ENCODE measurements at places on chromosomes 3 and 15.

- no peak for DNase-seq
Observed at GRCh38 chr3:121970047-121970446, 52.0 kb downstream of the ILDR1 start.

DNA sequence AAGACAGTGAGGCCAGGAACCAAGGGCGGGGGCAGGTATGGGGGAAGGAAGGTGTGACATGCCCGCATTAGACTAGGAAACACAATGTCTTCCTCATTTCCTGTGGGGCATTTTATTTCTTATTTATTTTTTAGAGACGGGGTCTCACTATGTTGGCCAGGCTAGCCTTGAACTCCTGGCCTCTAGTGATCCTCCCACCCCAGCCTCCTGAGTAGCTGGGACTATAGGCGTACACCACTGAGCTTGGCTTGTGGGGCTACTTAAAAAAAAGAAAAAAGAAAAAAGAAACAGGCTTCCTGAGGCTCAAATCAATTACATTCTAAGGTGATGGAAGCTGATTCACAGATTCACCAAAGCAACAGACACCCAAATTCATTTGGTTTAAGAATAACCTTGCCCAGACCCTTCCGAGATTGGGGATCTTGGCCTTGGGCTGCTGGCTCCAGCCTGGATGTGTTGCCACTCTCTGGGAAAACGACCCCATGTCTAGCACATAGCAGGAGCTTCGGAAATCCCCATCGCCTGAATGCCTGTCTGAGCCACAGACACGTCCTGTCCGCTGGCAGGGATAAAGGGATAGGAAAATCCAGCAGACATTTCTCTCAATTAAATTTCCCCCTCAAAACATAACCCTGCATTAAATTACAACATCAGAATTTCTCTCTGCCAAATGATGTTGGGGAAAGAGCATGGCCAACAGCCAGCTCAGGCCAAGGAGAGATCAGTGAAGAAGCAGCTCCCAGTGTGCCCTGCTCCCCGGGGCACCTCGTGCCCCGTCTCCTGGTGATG lies 13.0 kb downstream of the CPN2 start:
- DNase-seq = no peak

GRCh38 chr3:128001576-128001975 lies 50.7 kb upstream of the SEC61A1 start:
- DNase-seq = peak; percentile 7

- DNase-seq = no peak
Observed at GRCh38 chr3:39388741-39389248, 5.6 kb downstream of the SLC25A38 start.

GRCh38 chr15:85116494-85116893 lies 134.8 kb downstream of the PDE8A start:
- no peak for DNase-seq

DNA sequence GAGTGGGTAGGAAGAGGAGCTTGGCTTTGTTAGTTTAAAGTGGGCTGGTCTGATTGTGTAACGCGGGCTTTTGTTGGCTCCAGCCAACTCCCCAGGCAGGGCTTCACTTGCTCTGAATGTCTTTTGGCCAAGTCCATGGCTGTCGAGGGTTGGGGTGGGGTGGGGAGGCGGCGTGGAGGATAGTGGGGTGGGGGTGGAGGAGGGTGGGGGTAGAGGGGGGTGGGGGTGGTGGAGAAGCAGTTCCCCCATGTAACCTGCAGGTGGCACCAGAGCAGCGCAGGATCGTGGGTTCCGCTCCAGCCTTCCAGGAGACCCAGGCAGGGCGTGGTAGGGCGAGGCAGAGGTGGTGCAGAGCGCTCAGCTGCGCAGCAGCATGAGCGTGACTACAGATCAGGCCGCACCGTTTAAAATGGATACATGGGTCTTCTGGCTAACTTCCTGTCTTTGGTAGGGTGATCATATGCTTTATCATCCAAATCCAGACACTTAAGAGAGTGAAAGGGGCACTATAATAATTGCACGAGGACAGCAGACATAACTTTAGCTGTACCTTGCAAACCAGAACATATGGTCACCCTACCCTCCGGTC lies 28.3 kb downstream of the GOLGA6A start:
- DNase-seq = peak; percentile 75

DNA sequence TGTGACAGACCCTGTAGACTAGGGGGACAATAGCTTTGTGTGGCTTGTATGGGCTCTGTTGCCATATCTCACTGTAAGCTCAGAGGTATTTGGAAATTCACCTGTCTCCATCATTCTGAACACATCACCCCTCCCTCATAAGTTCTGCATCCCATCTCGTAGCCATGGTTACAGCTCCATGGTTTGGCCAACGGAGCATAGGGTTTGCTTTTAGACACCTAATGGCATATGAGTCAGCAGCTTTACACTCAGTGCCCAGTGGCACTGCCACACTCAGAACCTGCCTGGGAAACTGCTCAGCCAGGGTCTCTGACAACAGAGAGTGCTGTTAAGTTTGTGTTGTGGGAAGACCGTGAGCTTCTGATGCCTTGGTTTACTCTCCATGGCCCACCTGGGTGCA lies 67.3 kb downstream of the CCK start:
- DNase-seq = no peak

DNA sequence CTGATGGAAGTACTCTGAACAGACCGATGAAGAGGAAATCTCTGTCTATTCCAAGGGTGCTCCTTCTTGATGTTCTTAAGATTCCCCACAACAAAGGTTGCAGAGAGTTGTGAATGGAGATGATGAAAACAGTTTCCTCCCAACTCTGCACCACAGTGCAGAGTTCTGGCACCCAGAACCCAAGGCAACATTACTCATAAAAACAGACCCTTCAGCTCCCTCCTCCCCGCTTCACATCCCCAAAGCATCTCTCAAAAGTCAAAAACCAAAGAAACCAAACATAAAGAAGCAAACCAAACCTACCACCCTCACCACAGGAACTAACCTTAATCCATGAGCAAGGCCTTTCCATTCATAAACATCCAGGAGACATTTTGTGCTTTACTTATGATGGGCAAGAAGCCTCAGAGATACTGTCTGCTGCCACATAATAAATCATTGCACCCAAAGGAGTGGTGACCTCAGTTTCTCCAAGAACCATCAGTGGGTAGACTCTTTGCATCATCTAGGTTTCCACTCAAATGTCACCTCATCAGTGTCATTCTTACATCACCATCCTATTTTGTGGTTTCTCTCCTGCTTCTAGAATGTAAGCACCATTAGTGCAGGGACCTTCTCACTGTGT lies 13.2 kb downstream of the PCOLCE2 start:
- DNase-seq = no peak

DNA sequence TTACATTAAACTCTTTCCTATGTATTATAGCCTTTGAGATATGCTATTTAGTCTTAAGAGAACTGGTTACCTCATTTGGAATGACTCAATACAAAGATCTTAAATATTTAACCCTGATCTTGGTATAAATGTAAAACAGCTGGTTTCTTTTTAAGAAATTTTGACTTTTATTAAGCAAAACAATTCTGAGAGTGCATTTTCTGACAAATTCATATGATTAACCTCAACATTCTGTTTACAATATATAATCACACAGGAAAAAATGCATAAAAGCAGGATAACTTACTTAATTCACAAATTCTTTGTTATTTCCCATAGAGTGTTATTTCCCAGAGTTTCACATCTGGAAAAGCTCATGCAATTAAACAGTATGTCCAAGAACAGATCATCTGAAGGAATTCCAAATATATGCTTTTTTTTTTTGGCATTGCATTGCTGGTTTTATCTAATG lies 400.4 kb upstream of the THBS1 start:
- DNase-seq = no peak

GRCh38 chr3:60551455-60552209 lies 699.6 kb downstream of the FHIT start:
- DNase-seq = no peak

DNA sequence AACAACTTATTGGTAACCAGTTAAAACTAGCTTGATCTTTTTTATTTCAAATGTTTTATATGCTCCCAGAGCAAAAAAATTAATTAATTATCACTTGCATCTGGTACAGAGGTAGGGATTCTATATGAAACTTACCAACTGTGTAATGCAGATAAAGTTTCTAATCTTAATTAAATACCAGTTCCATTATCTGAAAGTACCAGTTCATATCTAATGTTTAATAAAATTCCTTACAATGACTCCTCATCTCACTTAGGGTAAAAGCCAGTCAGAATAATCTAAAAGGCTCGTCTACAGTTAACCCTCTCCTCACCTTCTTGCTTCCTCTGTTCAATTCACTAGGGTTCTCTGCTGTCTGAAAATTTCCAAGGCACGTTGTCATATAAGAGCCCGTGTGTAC lies 384.8 kb downstream of the RBMS3 start:
- DNase-seq = no peak

DNA sequence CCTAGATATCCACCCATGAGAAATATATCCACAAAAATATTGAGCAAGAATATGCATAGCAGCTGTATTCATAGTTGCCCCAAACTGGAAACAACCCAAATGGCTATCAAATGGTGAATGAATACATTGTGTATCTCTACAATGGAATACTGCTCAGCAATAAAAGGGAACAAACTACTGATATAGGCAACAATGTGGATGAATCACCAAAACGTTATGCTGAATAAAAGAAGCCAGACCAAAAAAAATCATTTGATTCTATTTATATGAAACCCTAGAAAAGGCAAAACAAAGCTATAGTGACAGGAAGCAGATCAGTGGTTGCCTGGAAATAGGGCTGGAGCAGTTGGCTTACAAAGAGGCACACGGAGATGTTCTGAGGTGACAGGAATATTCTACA lies 15.5 kb upstream of the CMTM7 start:
- DNase-seq = no peak

- DNase-seq = no peak
Observed at GRCh38 chr15:28979208-28979841, 93.6 kb downstream of the APBA2 start.

DNA sequence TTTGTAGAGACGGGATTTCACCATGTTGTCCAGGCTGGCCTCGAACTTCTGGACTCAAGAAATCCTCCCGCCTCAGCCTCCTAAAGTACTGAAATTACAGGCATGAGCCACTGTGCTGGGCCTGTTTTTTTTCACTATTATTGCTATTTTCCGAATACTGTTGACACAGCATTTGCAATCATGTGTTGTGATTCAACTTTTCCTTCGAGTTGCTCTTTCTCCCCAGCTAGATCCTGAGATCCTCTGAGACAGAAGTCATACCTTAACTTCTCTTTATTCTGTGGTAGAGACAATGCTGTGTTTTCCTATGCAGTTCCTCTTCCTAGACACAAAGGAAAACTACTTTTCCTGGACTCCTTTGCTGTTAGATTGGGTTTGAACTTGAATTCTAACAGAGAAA lies 46.4 kb upstream of the USP3 start:
- no peak for DNase-seq

DNA sequence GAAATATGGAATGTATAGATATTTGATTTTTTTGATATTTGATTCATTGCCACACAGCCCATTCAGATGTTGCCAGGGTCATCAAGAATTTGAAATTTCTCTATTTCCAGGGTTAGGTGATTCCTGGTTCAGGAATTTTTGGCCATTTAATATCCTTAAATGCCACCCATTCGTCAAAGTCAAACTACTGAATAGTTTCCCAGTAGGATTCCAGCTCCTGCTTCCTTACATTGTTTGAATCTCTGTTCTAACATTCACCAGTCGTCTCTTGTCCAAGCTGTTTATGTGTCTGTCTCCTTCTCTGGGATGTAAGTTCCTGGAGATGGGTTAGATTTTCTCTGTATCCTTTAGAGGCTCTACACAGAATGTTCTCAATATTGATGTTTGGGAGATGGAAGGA lies 124.9 kb upstream of the TLE3 start:
- no peak for DNase-seq

GRCh38 chr3:55435491-55435890 lies 51.6 kb downstream of the WNT5A start:
- no peak for DNase-seq

DNA sequence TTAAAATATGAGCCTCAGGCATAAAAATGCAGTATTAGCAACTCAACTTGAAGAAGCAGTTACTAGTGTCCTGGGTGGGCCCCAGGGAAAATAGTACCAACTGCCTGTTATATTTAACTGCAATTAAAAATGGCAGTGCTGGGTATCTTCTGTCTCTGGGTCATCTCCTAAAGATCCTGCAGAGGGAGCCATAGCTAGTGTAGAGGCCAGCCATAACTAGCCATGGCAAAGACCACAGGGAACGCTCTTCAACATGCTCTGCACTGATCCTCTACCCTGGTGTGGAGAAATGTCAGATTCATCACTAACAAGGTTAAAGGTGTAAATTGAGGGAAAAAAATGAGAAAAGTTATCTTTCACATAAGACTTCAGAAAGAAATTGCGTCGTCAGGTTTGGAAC lies 181.3 kb downstream of the SNRPN start:
- no peak for DNase-seq

- no peak for DNase-seq
Observed at GRCh38 chr3:27094721-27095120, 274.5 kb downstream of the NEK10 start.

DNA sequence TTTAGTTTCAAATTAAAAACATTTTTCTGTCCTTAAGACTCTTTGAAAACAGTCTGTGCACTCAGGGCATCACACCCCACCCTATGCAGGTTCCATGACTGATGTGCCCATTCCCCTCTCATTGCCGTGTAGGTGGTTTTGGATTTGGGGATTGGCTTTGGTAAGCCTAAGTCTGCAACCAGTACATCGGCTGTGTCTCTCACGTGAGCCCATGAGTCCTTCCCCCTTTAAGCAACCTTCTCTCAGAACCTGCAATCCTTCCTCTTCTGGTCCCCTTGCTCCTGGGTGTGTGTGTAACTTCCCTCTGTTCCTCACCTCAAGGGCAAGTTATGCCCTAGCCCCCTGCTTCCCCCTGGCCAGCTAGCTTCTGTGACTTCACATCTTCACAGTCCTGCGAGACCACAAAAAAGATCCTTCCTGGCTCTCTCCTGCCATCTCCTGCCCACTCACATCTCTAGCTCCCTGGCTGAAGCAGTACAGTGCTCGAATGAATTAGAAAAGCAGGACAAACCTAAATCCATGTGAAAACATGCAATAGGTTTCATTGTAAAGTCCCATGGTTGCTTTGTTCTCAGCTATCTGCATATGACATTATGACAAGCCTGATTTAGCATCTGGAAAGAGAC lies 126.7 kb downstream of the UACA start:
- DNase-seq = peak; percentile 39

DNA sequence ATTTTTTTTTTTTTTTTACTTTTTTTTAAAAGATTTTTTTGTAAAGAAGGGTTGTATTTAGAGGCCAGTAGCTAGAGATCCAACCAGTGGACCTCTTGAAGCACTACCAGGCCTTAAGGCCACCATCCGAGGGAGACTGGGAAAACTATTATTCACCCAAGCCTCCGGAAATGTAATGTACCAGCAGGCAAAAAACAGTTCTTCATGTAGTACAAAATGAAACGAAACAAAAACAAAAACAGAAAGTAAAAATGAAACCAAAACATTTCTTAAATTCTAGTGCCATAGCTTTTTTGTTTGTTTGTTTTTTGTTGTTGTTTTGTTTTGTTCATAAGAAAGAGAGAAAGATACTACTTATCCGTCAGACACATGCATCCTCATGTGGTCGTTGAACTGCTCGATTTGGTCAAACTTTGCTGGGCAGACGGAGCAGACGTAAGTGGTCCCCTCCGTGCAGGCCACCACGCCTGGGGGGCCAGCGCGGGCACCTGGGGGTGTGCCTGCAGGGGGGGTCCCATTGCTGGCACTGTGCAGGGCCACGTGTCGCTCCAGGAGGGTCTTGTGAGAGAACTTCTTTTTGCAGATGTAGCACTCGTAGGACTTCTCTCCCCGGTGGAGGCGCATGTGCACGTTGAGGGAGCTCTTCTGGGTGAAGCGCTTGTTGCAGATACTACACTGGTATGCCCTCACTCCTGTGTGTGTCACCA lies 45.0 kb downstream of the TIGIT start:
- no peak for DNase-seq

Measured in SW480 (cell line).